ENCODE measurements at places on chromosomes 16 and 17.

DNA sequence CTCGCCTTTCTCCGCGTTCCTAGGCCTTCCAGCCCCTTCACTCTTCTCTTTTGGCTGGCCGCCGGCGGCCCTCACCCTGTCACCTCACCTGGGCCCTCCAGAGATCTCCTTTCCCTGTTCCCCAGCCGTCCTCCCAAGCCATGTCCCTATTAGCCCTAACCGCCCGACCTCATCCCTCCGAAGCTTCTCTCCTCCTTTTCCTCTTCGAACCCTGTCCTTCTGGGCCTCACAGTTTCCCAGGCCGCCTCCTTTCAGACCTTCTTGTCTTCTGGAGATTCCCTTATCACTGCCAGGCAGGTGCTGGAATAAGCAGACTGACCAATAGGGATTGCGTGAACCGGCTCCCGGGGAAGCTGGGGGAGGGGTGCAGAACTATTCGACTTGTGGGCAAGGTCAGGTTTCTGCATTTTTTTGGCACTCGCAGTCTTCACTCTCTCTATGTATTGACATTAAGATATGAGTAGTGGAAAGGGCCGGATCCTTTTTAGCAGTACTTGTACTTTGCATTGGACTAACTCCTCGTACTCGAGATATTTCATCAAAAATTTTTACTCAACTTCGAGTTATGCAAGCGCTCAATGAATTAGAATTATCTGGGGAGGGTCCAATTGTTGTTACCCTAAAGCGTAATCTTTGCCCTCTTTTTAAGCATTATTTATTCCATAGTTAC is 690 bp downstream of the RHOT1 start:
- peak; percentile 70 for DNase-seq

DNA sequence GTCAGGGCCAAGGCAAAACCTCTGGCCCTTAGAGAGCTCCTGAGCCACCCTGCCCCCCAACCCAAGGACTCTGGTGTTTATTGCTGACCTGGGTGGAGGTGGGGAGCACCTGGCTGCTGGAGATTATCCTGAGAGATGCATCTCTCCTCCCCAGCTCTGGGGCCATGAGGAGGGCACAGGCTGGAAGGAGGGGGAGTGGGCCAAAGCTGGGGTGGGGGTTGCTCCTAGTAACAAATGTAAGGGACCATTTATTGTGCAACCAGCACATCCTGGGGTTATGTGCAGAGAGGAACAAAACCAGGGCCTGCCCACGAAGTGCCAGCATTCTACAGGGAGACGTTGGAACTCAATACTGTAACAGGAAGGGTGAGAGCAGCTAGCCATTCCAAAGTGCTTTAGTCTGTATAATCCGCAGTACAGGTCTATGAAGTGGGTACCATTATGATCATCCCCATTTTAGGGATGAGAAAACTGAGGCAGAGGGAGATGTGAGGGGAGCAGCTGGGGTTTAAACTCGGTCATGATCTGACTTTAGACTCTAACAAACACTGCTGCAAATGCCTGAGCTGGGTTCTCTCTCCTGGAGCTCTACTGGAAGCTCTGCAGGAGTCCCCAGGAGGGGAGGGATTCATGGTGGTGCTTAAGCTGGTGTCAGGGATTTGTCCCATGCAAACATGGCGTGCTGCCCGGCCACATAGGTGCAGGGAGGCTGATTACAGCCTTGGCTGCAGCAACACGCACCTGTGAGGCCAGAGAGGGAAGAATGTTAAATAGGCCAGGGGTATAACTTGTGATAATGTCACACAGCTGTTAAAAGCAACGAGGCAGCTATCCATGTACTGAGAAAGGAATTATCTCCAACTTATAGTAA is 1.4 kb upstream of the RHBDF2 start:
- no peak for DNase-seq

GRCh38 chr17:79498854-79499253 is 112.0 kb downstream of the RBFOX3 start:
- no peak for DNase-seq

- DNase-seq, result no peak
These were observed 42.0 kb upstream of the NFAT5 start for GRCh38 chr16:69523566-69524305.

- no peak for DNase-seq
These were observed 1067.9 kb upstream of the EEF2KMT start for GRCh38 chr16:6165330-6165979.

DNA sequence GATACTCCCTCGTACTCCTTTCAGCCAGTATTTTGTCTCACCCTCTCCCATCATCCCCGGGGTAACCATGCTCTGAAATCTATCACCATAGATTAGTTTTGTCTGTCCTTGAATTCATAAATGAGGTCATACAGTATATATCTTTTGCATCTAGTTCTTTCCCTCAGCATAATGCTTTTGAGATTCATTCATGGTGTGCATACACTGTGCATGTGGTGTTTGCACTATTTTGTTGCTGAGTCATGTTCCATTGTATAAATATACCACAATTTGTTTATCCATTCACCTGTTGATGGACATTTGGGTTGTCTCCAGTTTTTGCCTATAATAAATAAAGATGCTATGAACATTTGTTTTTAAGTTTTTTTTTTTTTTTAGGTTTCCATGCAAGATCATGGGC is 34.2 kb upstream of the NLRP1 start:
- no peak for DNase-seq

DNA sequence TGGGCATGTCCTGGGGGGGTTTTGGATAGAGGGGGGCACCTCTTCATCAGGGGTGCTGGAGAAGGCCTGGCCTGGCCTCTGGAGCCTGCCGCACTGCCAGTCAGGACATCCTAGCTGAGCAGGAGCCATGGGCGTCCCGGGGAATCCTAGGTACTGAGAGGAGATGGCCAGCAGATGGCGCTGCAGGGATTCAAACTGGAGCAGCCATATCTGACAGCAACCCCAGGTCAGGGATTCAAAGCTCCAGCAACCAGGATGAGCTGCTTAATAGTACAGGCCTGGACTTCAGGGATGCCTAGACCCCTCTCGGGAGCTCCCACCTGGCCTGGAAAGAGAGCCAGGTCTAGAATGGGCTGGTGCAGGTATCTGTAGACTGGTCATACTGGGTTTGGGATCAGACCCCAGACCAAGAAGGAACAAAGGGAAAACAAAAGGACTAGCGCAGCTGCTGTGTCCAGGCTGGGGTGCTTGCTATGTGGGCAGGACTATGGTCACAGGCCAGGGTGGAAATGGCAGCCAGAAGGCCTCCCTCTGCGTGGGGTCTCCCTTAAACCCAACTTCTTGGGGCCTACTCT is 306.9 kb upstream of the RBFOX1 start:
- DNase-seq, result peak; percentile 68

- no peak for DNase-seq
These were observed 106.7 kb downstream of the CMIP start for GRCh38 chr16:81551151-81551808.

GRCh38 chr16:678858-679813 is 1.1 kb upstream of the STUB1 start:
- peak; percentile 90 for DNase-seq

GRCh38 chr16:67082891-67083290 is 26.9 kb upstream of the PHAF1 start:
- no peak for DNase-seq

DNA sequence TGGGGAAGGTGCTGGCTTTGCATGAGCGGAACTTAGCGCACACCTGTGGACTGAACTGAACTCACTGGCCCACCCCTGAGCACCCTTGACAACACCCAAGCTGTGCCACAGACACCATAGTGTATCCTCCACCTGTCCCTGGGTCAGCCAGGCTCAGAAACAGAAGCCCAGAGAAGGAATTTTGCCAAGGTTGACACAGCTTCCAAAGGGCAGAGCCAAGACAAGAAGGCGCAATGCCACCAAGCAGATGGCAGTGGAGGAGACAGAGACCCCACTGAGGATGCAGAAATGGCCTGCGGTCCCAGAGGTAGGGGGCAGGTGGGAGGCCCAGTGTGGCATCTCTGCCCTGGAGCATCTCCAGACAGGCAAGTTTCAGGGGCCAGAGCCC is 169.0 kb downstream of the ENGASE start:
- no peak for DNase-seq

DNA sequence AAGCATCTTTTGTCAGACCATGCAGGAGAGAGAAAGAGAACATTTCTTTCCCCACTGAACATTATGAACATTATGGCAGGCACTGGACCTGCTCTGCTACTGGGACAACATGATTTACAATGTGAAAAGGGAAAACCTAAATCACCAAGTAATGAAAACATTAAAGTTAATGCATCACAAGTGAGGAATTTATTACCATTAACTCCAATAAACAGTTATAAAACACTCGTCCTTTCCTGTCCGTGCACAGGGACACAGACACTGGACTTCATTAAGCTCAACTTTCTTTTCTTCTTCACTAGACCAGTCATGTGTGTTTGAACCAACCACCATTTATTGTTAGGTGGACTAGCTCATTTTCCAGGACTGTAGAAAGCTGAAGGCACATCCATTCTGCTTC is 95.4 kb downstream of the SNX11 start:
- no peak for DNase-seq

GRCh38 chr16:70777496-70777895 is 23.5 kb downstream of the VAC14 start:
- DNase-seq, result no peak

GRCh38 chr17:80349151-80349651 is 65.8 kb upstream of the ENDOV start:
- DNase-seq, result no peak

Data from sigmoid colon (tissue), 7 donors.